ENCODE measurements at places on chromosomes 16 and 17.
A peak's percentile ranks its signal among the peaks of the same experiment; 100 is the strongest.

DNA sequence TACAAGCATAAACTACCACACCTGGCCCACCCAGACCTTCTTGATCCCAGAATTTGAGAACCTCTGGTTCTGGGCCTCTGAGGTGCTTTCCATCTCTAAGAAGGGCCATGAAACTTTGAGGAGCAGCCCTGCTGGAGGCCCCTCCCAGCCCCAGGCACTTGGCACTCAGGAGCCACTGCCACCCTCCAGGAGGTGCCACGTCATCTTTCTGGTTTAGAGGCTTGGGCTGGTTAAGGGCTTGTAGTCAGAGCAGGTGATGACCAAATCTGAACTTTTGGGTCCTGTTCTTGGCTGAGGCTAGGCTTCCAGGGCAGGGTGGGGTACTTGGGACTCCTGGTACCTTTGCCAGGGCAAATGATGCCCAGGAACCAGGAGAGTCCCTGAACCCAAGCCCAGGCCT lies 13.8 kb upstream of the DLX4 start:
- DNase-seq = no peak

GRCh38 chr17:44272321-44272951 lies 4.5 kb upstream of the SLC4A1 start:
- DNase-seq = peak; percentile 5

DNA sequence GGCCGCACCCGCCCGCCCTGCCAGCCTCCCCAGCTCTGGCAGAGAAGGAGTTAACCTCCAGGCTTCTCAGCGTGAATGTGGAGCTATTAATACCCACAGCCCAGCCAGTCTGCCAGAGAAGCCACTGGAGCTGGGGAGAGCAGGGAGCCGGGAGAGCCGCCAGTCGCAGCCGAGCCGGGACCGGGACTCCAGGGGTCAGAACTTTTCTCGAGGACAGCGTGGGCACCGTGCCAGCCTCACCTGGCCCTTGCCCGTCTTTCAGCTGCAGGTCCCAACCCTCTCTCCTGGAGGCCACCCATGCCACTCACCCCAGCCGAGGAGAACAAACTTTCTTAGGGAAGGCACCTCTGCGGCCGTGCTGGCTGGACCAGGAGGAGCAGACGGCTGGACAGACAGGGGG lies 33.8 kb upstream of the SBK1 start:
- no peak for DNase-seq

GRCh38 chr16:972316-973002 lies 1.7 kb upstream of the LMF1 start:
- DNase-seq = no peak

DNA sequence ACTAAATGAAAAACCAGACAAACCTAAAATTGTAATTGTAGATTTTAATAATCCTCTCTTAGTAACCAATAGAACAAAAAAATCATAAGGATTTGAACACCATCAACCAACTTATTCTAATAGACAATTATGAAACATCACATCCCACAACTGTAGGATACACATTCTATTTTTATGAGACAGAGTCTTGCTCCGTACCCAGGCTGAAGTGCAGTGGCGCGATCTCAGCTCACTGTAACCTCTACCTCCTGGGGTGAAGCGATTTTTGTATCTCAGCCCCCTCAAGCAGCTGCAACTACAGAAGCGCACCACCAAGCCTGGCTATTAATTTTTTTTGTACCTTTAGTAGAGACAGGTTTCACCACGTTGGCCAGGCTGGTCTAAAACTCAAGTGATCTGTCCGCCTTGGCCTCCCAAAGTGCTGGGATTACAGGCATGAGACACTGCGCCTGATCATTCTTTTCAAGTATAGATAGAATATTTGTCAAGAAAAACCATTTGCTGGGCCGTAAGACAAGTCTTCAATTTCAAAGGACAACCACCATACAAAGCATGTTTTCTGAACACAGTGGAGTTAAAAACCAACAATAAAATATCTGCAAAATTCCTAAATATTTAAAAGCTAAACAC lies 49.8 kb downstream of the CREBBP start:
- DNase-seq = no peak

GRCh38 chr17:61837175-61838051 lies 25.9 kb downstream of the BRIP1 start:
- DNase-seq = peak; percentile 26

GRCh38 chr16:10828851-10829366 lies 10.3 kb upstream of the TVP23A start:
- peak; percentile 86 for DNase-seq

DNA sequence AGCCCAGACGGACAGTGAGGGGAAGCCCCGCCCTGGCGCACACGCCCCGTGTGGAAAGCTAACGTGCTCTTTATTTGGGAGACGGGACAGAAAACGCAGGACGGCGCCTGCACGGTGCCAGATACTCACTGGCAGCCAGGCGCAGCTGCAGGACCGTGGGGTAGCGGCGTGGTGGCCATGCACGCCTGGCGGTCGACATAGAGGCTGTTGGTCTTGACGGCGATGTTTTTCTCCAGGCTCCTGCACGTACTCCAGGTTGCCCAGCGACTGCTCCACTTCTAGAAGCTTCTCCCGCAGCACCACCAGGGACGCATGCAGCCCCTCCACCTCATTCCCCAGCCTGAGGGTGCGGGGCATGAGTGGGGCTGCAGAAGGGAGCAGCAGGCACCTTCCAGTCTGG lies 5.1 kb upstream of the C1QTNF8 start:
- no peak for DNase-seq
